ENCODE measurements at places on chromosomes 6 and 20.

- DNase-seq: no peak
- no peaks in the 10 kb centered on the region for H3K27me3 ChIP-seq
- no peak overlapping the region for H3K27ac ChIP-seq
- no peaks in the 10 kb centered on the region for H3K36me3 ChIP-seq
- H3K4me1 ChIP-seq: no peaks in the 10 kb centered on the region
Observed at GRCh38 chr20:54549658-54550326, 74.4 kb downstream of the DOK5 start.

- H3K4me3 ChIP-seq: no peak overlapping the region
- no peak overlapping the region for H3K27ac ChIP-seq
- DNase-seq: peak; percentile 5
- H3K27me3 ChIP-seq: no peaks in the 10 kb centered on the region
- H3K4me1 ChIP-seq: peaks cover 4% of the 10 kb centered on the region
Observed at GRCh38 chr6:161038229-161039031, 46.9 kb downstream of the MAP3K4 start.

DNA sequence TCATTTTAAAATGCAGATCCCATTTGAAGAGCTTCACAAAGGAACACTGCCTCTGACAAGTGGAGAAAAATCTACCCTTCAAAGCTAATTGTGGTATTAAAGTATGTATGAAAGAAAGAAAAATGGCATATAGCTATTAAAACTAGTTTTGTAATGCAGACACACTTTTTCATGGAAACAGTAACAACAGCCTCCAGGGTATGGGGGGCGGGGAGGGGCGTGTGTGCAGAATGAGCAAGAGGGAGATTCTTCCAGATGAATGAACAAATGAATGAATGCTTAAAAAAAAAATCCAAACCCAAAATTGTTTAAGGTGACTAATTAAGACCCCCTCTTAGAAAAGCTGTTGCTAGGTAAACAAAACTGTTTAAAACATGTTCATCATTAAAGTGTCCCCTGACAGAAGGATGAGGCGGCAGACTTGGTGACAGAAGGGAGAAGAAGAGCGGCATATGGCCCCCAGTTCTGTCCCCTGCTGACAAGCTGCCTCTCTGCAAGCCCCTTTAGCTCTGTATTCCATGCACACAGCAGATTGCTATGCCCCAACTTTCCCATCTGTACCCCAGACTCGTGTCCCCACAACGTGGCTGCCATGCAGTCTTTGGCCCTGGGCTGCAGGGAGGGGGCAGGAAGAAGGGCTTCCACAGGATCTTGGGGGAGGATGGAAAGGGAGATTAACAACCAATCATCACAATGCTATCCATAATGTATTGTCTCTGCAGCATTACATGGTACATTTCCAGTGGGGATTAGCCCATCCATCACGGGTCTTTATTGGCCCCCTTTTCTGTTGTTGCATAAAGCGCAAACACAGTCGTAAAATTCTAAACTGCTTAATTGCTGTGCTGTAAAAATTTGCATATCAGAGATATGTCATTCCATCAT is 108.4 kb upstream of the OLIG3 start:
- peaks cover 4% of the 10 kb centered on the region for H3K27me3 ChIP-seq
- no peak overlapping the region for H3K4me3 ChIP-seq
- no peak for DNase-seq
- H3K27ac ChIP-seq: no peak overlapping the region
- no peaks in the 10 kb centered on the region for H3K36me3 ChIP-seq

- peaks cover 24% of the 10 kb centered on the region for H3K4me1 ChIP-seq
- no peaks in the 10 kb centered on the region for H3K36me3 ChIP-seq
- no peaks in the 10 kb centered on the region for H3K27me3 ChIP-seq
- H3K4me3 ChIP-seq: peak overlapping the region; percentile 85
- peak; percentile 42 for DNase-seq
Observed at GRCh38 chr20:35146299-35146919, 727 bp downstream of the EDEM2 start.

DNA sequence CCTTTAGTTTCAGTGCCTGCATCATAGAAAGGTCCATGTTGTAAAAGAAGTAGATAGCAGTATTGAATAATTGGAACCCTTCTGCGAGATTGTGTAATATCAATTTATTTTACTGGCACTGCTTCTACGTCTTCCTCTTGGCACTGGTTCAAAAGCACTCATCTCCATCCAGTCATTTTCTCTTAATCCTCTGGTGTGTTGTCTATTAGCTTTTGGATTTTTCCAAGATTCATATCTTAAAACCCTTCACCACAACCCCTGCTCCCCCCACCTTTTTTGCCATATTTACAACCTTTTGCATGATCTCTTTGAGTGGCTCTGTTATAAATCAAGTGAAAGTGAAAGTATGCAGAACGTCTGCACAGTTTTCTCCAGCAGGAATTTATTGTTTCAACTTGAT is 76.6 kb upstream of the HSF2 start:
- H3K36me3 ChIP-seq: no peaks in the 10 kb centered on the region
- peak overlapping the region; percentile 77 for H3K4me3 ChIP-seq
- H3K27me3 ChIP-seq: no peaks in the 10 kb centered on the region
- H3K27ac ChIP-seq: no peak overlapping the region
- no peaks in the 10 kb centered on the region for H3K4me1 ChIP-seq

DNA sequence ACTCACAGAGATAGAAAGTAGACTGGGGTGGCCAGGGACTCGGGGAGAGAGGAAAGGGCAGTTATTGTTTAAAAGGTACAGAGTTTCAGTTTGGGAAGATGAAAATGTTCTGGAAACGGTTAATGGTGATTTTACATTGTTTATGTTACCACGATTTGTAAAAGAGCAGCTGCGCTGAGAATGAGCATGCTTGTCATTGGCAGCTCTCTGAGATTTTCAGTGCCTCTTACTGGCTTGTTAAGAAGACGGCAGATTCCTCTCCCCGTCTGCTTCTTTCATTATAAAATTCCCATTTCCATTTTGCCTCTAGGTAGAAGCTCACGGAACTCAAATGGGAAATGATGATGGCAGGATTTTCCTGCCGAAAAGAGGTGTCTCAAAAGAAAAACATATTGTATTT is 39.7 kb upstream of the PPP1R3G start:
- no peaks in the 10 kb centered on the region for H3K36me3 ChIP-seq
- no peaks in the 10 kb centered on the region for H3K27me3 ChIP-seq
- no peak for DNase-seq
- H3K4me1 ChIP-seq: no peaks in the 10 kb centered on the region

DNA sequence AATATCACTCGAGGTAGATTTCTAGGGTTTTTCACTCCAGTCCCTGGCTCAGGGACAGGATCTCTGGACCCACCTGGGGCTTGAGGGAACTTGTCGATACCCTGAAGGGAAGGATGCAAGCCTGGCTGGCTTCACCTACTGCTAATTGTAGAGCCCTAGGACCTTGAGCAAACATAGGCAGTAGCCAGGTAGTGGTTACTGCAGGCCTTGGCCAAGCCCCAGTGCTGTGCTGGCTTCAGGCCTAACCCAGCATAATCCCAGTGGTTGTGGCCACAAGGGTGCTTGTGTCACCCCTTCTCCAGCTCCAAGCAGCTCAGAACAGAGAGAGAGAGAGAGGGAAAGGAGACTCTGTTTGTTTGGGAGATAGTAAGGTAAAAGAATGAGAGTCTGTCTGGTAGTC is 5.8 kb upstream of the MCM9 start:
- H3K36me3 ChIP-seq: no peaks in the 10 kb centered on the region
- H3K4me1 ChIP-seq: peaks cover under 1% of the 10 kb centered on the region
- no peaks in the 10 kb centered on the region for H3K27me3 ChIP-seq
- no peak overlapping the region for H3K4me3 ChIP-seq
- DNase-seq: no peak
- no peak overlapping the region for H3K27ac ChIP-seq

GRCh38 chr20:50629670-50630045 is 61.7 kb downstream of the RIPOR3 start:
- no peak overlapping the region for H3K4me3 ChIP-seq
- no peaks in the 10 kb centered on the region for H3K4me1 ChIP-seq
- no peaks in the 10 kb centered on the region for H3K36me3 ChIP-seq
- no peaks in the 10 kb centered on the region for H3K27me3 ChIP-seq
- no peak overlapping the region for H3K27ac ChIP-seq

DNA sequence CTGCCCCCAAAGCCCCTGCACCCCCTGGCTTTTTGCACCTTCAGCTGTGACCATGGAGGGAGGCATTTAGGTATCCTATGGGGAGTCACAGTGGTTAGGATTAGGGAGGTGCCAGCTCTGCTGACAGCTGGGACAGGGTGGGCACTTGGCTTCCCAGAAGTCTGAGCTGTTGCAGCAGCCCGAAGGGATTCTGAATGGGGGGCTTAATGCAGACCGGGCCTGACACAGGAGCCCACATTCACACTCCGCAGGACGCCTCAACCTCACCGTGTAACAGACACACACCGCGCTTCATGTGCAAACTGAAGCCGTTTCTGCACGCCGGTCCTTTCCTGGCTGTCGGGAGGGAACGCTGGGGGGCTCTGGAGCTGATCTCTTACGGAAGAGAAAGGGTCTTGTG is 1.9 kb downstream of the EBF4 start:
- peaks cover 4% of the 10 kb centered on the region for H3K4me1 ChIP-seq
- no peaks in the 10 kb centered on the region for H3K36me3 ChIP-seq

GRCh38 chr6:107360476-107360875 is 98.9 kb downstream of the PDSS2 start:
- no peak overlapping the region for H3K27ac ChIP-seq
- no peak for DNase-seq
- H3K4me3 ChIP-seq: no peak overlapping the region
- H3K36me3 ChIP-seq: no peaks in the 10 kb centered on the region
- no peaks in the 10 kb centered on the region for H3K27me3 ChIP-seq

DNA sequence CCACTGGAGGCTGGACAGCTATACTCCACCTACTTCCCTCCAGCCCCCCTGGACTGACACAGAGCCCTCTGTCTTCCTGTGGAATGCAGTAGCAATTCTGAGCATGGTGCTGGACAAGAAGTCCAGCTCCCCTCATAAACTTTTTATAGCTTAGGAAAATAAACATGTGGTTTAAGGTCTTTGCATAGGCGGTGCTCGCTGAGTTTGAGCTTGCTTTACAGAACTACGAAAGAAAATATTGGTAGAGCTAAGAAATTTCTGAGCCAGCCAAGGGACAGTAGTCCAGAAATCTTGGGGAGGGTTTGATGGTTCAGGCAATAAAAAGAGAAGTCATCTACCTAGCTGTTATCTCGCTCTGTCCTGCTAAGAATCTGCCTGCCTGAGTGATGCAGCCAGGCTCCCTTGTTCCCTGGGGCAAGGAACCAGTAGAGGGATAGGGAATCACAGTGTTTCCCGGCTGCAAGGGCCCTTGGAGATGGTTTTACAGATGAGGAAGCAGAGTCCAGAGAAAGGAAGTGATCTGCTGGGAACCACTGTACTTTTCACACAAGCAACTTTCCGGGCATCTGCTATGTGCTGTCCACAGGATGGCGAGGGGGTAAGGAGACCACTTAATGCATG is 343.4 kb downstream of the CDC5L start:
- no peaks in the 10 kb centered on the region for H3K27me3 ChIP-seq
- no peak for DNase-seq
- no peak overlapping the region for H3K4me3 ChIP-seq
- H3K36me3 ChIP-seq: no peaks in the 10 kb centered on the region
- H3K27ac ChIP-seq: no peak overlapping the region

DNA sequence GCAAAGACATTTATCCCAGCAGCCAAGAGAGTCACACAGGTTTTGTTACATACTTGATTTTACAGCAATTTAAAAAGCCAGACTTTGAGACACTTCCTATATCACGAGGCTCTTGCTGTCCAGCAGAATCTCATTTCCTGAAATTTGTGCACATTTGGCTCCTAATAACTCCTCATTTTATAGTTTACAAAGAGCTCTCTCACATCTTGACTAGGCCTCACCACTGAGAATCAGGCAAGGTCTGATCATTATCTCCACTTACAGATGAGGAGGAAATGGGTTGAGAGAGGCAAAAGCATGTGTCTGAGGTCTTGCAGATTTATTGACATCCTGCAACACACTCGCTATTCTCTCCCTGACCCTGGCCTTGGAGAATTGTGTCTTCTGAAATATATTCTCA is 426.8 kb downstream of the MAFB start:
- H3K27ac ChIP-seq: no peak overlapping the region

- no peaks in the 10 kb centered on the region for H3K36me3 ChIP-seq
- H3K27ac ChIP-seq: no peak overlapping the region
Observed at GRCh38 chr20:18840248-18840645, 26.7 kb downstream of the SCP2D1 start.

DNA sequence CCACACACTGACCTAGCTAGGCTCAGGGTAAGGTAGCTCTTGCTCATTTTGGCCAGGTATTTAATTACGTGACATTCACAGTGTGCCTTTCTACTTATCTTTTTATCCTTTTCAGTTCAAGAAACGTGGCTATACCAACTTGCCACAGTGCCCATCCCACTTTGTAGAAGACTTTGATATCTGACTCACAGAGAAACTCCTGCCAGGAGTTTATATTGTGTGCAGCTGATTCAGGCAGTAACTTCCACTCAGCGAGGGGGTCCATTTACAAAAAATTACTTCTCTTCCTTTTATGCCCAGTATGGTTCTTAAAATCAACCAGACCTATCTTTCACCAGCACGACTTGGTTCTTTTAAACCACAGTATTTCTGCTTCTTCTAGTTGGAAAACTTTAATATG is 75.6 kb downstream of the PRL start:
- H3K27ac ChIP-seq: no peak overlapping the region
- no peak for DNase-seq
- no peak overlapping the region for H3K4me3 ChIP-seq
- no peaks in the 10 kb centered on the region for H3K36me3 ChIP-seq
- H3K4me1 ChIP-seq: no peaks in the 10 kb centered on the region

DNA sequence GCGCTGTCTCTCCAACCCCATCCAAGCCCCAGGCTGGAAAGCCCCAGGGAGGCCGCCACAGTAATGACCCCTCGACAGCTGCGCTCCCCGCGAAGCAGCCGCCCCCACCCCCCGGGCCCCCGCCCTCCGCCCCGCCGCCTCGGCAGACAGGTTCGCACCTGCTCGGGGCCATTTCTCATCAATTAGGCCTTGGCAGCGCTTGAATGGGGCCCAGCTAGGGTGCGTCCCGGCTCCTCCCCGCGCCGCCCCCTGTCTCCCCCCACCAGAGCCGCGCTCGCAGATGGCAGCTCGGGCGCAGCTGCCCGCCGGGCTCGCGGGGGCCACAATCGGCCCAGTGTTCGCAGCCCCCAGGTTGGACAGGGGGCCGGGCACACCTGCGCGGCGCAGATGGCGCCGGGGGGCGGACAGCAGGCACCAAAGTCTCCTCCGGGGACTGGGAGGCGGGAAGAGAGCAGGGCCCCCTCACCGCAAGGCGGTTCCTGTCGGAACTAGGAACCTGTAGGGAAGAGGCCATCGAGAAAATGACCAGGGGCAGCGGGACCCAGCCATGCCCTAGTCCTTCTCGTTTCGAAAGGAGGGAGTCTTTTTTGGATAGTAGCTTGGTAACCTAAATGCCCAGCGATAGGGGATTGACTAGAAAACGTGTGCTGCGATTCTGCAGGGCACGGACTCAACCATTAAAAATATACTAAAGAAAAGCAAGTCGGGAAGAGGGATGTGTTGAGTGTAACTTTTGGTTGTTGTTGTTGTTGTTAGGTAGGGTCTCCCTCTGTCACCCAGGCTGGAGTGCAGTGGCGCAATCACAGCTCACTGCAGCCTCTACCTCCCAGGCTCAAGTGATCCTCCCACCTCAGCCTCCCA is 83.2 kb upstream of the EYA2 start:
- peaks cover 6% of the 10 kb centered on the region for H3K27me3 ChIP-seq
- no peaks in the 10 kb centered on the region for H3K36me3 ChIP-seq
- DNase-seq: no peak
- no peak overlapping the region for H3K27ac ChIP-seq
- H3K4me3 ChIP-seq: no peak overlapping the region

Measured in endothelial cell of umbilical vein (primary cell).